ENCODE measurements at places on chromosomes 7 and 10.

- DNase-seq = no peak
Measured at GRCh38 chr7:35405461-35405860, 151.6 kb upstream of the TBX20 start.

- DNase-seq = no peak
Measured at GRCh38 chr10:62306663-62307062, 38.0 kb upstream of the RTKN2 start.

DNA sequence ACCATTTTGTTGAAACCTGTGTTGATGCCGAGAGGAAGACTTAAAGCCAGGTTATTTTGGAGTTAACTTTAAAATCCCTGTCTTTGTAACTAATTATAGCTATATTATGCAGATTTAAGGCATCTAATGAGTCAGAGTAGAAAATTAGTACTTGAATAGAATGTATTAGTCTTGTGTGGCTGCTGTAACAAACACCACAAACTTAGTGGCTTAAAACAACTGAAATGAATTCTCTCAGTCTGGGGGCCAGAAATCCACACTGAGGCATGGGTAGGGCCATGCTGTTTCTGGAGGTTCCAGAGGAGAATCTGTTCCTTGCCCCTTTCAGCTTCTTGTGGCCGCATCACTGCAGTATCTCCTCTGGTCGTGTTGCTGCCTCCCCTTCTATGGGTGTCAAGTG is 8.5 kb upstream of the KLF6 start:
- DNase-seq = no peak

DNA sequence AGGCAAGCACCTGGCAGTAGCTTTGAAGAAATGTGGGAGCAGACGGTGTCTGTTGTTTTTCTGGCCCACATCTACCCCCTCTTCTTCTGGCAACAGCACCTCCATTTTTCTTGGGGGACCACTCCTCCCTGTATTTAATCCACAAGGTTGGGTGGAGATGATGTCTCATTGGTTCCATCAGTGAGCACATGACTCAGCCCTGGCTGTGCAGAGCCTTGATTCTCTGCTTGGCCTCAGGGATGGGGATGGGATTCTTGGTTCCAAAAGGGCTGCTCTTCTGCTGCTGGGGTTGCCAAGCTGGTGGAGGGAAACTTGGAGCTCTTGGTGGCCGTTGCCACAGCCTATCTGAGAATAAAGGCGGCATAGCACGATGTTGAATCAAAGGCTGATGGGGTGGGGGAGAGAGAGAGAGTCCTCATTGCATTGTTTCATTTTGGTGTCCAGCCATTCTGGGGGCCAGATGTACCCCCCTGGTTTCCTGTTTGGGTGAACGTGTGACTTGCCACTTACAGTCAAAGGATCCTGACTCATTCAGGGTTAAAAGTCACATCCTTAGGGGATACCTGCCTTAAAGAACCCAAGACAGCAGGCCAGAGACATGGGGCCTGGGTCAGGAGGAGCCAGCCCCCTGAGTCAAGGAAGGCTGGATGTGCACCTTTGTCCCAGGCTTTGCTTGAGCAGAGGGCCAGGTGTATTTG is 25.9 kb downstream of the GRK5 start:
- DNase-seq = no peak

GRCh38 chr7:150356265-150356897 is 12.2 kb upstream of the REPIN1 start:
- DNase-seq = no peak

GRCh38 chr7:66125052-66125694 is 10.5 kb downstream of the CRCP start:
- no peak for DNase-seq

GRCh38 chr10:3347413-3348182 is 175.0 kb upstream of the PITRM1 start:
- no peak for DNase-seq

DNA sequence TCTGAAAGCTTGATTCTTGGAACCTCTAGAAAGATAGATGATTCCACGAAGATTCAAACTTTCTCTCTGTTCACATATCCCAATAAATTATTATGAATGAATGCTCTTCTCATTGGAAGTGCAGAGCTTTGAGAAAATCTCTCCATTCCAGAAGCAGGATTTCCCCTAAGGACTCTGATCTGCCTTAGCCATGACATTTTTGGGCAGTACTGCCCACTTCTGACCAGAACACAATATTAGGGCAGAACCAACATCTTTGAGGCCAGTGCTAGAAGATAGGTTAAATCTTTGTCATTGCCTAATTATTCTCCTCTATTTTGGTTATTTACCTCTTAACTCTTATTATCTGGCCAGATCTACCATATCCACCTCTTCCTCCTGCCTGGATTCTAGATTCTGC is 49.9 kb downstream of the ARMC3 start:
- no peak for DNase-seq

- no peak for DNase-seq
Measured at GRCh38 chr10:75396631-75397495, 4.7 kb downstream of the ZNF503 start.

- DNase-seq = no peak
Measured at GRCh38 chr7:130840599-130840998, 106.6 kb upstream of the KLF14 start.

GRCh38 chr7:139698844-139699243 is 79.0 kb downstream of the HIPK2 start:
- no peak for DNase-seq

DNA sequence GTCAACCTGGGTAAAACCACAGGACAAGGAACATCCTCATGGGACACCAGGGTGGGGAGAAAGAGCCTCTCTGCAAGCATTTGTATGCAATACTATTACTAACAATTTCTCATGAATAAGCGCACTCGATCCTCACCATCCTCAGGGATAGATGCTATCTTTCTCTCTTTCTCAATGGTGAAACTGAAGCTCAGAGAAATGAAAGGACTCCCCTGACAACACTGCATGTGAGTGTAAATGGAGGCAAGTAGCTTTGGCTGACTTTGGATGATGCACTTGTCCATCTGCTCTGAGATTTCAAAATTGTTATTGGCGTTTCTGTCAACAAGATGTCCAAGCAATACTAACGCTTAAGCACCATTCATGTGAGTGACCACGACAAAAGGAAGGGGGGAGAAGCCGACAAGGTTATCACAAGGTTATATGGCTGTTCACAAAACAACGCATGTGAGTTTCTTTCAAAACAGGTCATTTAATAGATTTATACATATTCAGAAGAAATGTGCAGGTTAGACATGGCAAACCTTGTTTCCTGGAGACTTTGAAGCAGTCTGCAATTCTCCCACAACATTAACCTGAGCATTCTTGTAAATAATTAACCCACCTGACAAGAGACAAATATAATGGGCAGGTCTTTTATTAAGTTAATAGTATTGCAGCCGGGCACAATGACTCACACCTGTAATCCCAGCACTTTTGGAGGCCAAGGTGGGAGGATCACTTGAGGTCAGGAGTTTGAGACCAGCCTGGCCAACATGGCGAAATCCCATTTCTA is 54.0 kb downstream of the IFIT5 start:
- no peak for DNase-seq

DNA sequence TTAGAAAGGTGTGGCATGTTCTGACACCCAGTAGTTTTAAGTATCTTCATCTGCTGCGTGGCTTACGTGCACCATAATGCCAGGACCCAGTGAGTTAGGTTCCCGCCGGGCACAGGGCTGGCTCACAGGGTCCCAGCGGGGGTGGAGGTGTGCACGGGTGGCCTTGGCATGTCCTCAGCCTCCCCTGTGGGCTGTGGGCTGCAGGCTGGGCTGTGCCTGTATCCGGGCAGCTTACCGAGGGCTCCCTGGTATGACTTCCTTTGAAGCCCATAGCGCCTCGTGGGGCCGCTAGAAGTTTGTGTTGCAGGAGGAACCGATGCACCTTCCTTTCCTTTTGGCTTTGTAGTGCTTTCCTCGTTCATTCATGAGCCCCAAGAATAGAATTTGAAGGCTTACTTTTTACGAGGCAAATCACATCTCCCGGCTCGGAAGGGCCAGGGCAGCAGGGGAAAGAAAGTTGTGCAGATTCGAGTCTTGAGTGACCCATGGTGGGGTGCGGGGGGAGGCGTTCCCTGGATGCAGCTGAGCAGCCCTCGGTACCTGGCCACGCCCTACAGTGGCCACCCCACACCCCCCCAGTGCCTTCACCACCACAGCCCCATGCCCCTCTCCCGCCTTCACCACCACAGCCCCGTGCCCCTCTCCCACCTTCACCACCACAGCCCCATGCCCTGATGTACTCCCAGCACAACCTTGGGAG is 113.2 kb downstream of the WDR37 start:
- no peak for DNase-seq

DNA sequence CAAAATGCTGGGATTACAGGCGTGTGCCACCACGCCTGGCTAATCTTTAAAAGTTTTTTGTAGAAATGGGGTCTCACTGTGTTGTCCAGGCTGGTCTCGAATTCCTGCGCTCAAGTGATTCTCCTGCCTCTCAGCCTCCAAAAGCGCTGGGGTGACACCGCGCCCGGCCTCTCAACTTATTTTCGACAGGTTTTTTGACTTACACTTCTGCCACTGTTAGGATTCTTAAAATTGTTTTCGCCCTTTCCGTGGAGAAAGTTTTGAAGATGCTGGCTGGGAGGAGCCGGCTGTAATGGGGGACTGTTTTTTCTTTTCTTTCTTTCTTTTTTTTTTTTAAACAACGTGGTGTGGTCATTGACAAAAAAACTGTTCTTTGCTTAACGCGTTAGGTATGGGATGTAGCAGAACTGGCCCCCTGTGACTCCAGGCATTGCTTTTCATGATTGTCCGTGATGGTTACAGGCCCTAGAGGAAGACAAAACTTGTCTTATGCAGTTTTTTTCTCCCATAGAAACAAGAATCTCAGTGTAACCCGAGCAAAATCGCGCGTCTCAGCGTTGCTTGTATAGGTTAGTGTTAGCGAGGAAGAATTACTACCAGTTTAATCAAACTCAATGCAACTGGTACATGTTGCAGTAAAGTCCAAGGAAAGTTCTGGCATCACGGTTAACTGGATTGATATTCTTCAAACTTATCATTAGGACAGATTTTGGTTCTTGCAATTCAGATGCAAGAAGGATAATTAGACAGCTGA is 72.2 kb downstream of the DAGLB start:
- no peak for DNase-seq

- DNase-seq = no peak
Measured at GRCh38 chr10:112124866-112125265, 58.7 kb downstream of the GPAM start.

GRCh38 chr10:30190577-30191552 is 131.5 kb upstream of the JCAD start:
- DNase-seq = no peak

- DNase-seq = no peak
Measured at GRCh38 chr10:92829042-92829785, 19.1 kb upstream of the EXOC6 start.

DNA sequence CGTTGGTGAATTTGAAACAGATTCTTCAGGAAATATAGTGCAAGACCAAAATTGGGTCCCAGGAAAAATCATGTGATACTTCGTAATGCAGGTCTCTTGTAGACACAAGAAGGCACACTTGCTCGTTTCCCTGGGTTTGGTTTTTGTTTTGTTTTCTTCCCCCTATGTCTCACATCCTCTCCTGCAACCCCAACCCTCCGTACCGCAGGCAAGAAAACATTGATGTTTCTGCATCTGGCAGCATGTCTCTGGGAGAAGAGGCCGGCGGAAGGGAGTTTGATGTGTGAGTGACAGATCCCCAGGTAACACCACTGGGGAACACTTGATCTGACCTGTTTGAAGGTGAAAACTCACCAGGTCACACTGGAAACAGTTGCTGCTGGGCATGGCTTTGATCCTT is 718.5 kb downstream of the AUTS2 start:
- DNase-seq = no peak

- no peak for DNase-seq
Measured at GRCh38 chr7:132782777-132783640, 206.7 kb upstream of the PLXNA4 start.

- no peak for DNase-seq
Measured at GRCh38 chr10:71264345-71265200, 52.2 kb downstream of the UNC5B start.

GRCh38 chr7:4958477-4959301 is at the start of gene MMD2:
MMD2 (minus strand) TSS chr7:4959187; CDS start chr7:4959017, 170 bp downstream.
- no peak for DNase-seq

GRCh38 chr10:25952857-25953256 is 18.8 kb downstream of the MYO3A start:
- no peak for DNase-seq

GRCh38 chr10:3141351-3142005 is 31.1 kb downstream of the PITRM1 start:
- DNase-seq = no peak

DNA sequence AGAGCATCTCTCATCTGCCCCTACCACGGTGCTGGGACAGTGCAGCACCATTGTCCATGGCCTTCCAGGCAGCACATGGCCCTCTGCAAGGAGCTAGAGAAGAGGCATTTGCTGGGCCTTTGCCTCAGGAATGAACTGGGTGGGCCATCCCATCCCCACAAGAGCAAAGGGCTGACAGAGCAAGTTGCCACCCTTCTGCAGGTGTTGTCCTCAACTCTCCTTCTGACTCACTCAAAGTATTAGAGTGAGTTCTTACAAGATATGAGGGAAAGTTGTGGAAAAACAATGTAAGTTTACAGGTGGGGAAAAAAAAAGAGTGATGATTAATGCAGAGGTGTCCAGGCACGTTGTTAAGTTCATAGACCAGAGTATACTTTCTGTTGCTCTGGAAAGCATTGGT is 261.2 kb downstream of the SKIDA1 start:
- no peak for DNase-seq

DNA sequence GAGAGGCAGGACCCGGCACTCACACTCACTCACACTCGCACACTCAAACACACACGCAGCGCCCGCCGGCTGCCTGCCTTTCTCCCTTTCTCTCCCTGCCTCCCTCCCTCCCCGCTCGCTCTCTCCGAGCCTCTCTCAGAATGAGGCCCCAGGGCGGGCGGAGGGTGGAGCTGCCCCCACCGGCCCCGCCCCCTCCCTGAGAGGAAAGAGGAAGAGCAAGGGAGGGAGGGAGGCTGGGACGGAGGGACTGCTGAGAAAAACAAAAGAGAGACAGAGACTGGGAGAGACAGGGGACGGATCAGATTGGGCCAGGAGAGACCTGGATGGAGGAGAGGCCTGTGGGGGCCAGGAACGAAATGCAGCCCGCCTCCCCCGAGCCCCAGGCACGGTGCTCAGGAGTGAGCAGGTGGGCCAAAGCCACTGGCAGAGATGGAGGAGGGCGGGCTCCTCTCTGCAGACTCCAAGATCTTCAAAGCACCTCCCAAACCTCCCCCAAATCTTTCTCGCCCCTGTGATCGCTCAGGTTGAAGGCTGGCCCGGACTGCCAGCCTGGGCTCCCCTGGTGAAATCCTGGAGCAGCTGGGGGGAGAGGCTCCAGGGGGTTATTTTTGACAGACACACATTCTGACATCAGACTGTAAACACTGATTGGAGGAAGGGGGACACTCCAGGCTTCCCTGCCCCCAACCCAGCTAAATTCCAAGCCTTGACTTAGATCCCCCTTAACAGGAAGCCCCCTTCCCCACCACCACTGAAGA is 5.1 kb downstream of the LDB1 start:
- peak; percentile 77 for DNase-seq

- DNase-seq = no peak
Measured at GRCh38 chr10:105800641-105801040, 1159.6 kb downstream of the SORCS3 start.

DNA sequence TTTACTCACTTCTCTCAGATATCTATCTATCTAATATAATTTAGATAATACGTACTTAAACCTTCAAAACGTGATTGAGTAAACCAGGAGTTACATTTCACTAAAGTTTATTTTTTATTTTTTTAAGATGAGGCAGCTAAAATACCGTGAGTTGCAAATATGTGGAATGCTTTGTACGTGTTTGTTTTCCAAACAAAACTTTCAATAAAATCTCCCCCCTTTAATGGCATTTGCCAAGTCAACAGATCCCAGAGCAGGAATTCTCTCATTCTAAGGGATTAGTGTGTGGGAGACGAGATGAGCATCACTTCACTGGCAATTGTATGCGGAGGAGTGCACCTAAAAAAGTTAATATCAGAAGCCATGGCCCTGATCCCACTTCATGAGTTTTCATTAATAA is 53.7 kb upstream of the MAGI2 start:
- no peak for DNase-seq
